ENCODE measurements at places on chromosomes 5 and 9. TPM values are rescaled to one million over a fixed set of nuclear protein-coding genes. Genes with fewer than 3 reads are reported as not detected.

- peaks cover 17% of the 10 kb centered on the region for H3K4me1 ChIP-seq
- no peaks in the 10 kb centered on the region for H3K36me3 ChIP-seq
- peak overlapping the region; percentile 71 for H3K27ac ChIP-seq
- peak overlapping the region; percentile 83 for H3K4me3 ChIP-seq
- peaks cover 28% of the 10 kb centered on the region for H3K27me3 ChIP-seq
- peak; percentile 87 for DNase-seq
Observed at GRCh38 chr5:1536322-1536845, 12.6 kb upstream of the LPCAT1 start.

GRCh38 chr9:101083448-101084202 is 55.1 kb downstream of the PLPPR1 start:
- H3K4me3 ChIP-seq, result no peak overlapping the region
- no peaks in the 10 kb centered on the region for H3K27me3 ChIP-seq
- H3K4me1 ChIP-seq, result no peaks in the 10 kb centered on the region
- no peak for DNase-seq
- no peak overlapping the region for H3K27ac ChIP-seq

FOXD4 gene
- not detected for total RNA-seq

DNA sequence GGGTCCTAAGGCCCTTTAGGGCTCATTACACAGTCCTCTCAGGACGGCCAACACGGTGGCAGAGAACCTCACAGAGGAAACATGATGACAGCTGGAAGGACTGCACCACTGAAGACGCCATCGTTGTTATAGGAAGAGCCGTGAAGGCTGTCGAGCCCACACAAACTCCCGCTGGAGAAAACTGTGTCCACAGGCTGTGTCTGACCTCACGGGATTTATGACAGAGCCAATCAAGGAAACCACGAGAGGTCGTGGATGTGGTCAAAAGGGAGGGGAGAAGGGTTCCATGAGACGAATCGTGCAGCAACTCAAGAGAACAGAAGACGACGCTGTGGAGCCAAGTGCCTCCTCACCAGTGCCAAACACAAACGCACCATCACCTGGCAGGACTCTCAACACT is 12.2 kb downstream of the QSOX2 start:
- no peaks in the 10 kb centered on the region for H3K27me3 ChIP-seq
- DNase-seq, result no peak
- peaks cover 34% of the 10 kb centered on the region for H3K4me1 ChIP-seq
- H3K36me3 ChIP-seq, result peaks cover 15% of the 10 kb centered on the region

GRCh38 chr5:23139338-23140171 is 286.4 kb upstream of the CDH12 start:
- no peak for DNase-seq
- H3K4me1 ChIP-seq, result no peaks in the 10 kb centered on the region
- no peaks in the 10 kb centered on the region for H3K36me3 ChIP-seq
- no peak overlapping the region for H3K4me3 ChIP-seq

GLDC gene
- total RNA-seq, result 1.1 TPM

DNA sequence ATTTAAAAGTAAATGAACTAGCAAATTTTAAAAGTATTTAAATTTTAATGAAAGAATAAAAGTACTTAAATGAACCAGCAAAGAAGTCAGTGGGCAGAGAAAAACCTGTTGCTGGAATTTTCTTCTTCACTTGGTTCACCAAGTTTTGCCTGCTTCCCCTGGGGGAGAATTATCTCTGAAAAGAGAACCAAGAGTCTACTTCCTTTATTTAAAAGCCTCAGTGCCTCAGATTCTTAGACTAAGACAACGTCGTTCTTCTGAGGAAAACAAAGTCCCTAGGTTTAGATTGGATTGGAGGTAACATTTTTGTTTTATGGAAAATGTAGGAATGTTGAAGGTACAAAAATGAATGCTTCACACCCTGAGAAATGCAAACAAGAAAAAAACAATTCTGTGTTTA is 7.4 kb upstream of the KLF4 start:
- H3K36me3 ChIP-seq, result no peaks in the 10 kb centered on the region
- peaks cover 22% of the 10 kb centered on the region for H3K27me3 ChIP-seq
- no peak overlapping the region for H3K27ac ChIP-seq

DNA sequence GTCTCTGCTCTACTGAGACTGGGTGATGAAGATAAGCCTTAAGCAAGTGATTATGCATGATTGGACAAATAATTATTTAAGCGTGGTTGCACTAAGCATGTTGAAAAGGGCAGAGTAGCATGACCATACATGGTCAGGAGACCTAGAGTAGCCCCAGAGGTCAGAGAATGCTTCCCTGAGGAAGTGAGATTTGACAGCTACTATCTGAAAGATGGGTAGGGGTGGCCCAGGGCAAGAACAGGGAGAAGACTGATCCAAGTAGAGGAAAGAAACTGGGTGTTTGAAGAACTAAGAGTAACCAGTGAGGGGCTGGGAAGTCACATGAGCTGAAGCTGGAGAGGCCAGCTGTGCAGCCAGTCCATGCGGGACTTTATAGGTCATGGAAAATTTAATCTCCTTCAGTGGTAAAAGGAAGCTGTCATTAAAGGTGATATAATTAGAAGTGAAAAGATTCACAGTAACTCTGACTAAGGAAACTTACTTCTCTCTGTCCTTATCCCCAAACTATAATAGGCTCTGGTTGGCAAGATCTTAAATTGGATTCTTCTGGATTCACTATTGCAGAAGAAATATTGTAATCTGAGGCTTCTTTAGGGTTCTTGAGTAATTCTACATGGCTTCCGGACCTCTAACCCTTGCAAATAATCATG is 35.2 kb downstream of the YIPF5 start:
- no peaks in the 10 kb centered on the region for H3K36me3 ChIP-seq
- H3K27ac ChIP-seq, result no peak overlapping the region
- H3K4me1 ChIP-seq, result peaks cover 4% of the 10 kb centered on the region
- H3K27me3 ChIP-seq, result peaks cover 25% of the 10 kb centered on the region

OTP gene
- not detected for total RNA-seq

TMEM171 gene
- total RNA-seq, result not detected

DNA sequence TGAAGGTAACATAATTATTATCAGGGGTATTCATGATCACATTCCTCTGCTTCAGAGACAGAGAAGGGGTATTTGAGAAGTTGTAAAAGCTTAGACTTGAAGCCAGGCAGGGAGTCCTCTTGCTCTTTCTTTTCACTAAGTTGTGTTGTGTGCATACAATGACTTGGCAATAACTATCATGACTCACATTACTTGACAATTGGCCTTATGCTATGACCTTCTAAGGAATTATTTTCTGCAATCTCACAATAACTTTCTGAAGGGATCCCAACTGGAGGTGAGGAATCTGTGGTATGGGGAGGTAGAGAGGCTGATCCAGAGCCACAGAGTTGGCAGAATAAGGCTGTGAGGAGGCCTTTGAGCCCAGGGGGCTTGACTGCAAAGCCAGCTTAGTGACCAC is 622.3 kb downstream of the MTRR start:
- no peak for DNase-seq
- no peak overlapping the region for H3K4me3 ChIP-seq
- H3K36me3 ChIP-seq, result no peaks in the 10 kb centered on the region

GRCh38 chr9:74576176-74576575 is 79.0 kb downstream of the RORB start:
- DNase-seq, result no peak
- H3K4me1 ChIP-seq, result no peaks in the 10 kb centered on the region
- no peak overlapping the region for H3K27ac ChIP-seq
- no peaks in the 10 kb centered on the region for H3K27me3 ChIP-seq

Measured in activated CD4-positive, alpha-beta T cell treated with anti-CD3 and anti-CD28 coated beads, Interleukin-2, amount 10 ng/mL, durations not matched to agents 24 days and 14 days (primary cell).